ENCODE measurements at places on chromosomes 3 and 15.

- DNase-seq: peak; percentile 68
Measured at GRCh38 chr3:147191795-147192385, 214.5 kb downstream of the ZIC4 start.

GRCh38 chr3:148816981-148817525 is 10.6 kb upstream of the CPB1 start:
- no peak for DNase-seq

DNA sequence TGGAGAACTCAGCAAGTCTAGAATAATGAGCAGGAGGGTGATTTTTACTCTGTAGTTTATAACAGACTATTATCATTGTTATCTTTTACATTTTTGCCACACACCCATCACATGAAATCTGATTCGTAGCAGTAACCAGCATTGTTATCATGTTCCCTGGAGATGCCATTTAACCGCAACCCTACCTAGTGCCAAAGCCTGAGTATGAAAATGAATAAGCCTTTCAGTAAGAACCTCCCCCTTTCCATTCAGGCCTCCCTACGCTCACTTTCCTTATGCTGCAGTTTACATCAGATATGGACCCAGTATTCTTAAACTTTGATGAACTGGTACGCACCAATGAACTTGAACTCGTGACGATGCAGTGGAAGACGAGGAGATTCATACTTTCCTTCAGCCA is 158.7 kb upstream of the SPRED1 start:
- DNase-seq: no peak

DNA sequence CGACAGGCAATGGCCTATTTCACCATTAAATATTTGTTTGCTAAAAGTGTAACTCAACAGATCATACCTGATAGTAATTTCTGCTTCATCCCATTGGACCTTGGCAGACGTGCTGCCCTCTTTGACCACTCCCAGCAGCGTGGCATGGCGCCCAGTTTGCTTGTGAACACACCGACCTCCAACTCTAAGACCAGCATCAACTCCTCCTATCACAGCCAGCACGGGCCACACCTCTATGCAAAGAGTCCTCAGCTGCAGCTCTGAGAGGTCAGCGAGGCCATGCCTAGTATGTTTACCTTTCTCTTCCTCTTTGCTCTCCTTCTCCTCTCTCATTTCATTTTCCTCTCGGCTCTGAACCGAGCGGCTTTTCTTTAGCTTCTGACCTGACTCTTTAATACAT is 80.6 kb downstream of the FBXL22 start:
- no peak for DNase-seq

DNA sequence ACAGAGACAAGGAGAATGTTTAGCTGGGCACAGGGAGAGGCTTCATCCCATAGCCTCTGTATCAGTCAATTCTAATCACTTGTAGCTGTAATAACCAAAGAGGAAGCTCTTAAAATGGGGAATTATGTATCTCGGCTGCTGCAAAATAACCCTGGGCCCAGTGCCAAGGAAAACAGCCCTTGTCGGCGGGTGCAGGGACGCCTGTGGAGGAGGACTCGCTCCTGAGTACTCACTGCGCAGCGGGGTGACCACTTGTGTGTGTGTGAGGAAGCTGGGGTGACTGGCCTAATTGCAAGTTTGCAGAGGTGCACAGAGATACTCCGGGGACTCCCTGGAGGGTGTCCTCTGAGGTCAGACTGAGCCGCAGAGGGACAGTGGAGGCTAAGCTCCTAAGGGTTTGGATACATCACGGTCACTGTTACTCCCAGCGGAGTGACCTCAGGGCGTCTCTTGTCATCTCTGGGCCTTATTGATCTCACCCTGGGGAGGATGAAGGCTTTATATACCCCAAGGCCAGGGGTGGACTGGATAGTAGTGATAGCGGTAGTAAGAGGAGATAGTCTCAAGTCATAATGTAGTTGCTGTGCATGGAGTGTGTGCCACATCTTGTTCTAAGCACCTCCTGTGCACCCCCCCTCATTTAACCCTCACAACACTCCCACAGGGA is 37.2 kb downstream of the SLC6A6 start:
- DNase-seq: peak; percentile 44

DNA sequence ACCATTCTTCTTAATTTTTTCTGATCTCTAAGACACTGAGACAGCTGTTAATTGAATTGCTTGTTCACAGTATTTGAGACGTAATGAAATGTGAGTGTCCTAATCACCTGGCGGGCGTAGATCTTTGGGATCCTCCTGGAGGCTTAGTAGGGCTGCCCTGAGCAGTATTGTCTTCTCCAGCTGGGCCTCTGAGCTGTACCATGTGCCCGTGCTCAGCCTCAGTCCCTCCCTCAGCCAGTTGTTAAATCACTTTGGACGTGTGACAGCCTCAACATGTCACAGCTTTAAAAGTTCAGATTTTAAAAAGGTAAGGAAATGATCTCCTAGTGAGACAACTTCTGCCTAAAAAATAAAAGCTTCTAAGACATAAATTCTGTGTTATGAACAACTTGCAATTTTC is 35.5 kb downstream of the IGF1R start:
- no peak for DNase-seq

GRCh38 chr15:50549326-50549725 is 2.9 kb upstream of the USP50 start:
- no peak for DNase-seq

- no peak for DNase-seq
Measured at GRCh38 chr3:116444819-116445310, 422 bp downstream of the LSAMP start.

DNA sequence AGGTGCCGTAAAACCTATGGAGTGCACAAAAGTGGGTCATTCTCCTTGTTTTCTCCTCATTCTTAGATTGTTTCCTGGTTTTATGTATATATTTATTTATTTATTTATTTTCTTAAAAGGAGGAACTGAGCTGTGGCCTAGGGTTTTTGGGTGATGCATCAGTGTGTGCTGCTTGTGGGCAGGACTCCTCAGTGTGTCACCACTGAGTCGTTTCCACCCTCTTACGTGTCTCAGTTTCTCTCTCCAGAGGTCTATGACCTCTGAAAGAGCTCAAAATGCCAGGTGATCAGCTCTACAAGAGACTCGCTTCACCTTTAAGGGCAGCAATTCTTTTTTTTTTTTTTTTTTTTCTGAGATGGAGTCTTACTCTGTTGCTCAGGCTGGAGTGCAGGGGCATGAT is 72.9 kb downstream of the CD200 start:
- DNase-seq: no peak

- DNase-seq: no peak
Measured at GRCh38 chr3:27335571-27335970, 33.6 kb downstream of the NEK10 start.

DNA sequence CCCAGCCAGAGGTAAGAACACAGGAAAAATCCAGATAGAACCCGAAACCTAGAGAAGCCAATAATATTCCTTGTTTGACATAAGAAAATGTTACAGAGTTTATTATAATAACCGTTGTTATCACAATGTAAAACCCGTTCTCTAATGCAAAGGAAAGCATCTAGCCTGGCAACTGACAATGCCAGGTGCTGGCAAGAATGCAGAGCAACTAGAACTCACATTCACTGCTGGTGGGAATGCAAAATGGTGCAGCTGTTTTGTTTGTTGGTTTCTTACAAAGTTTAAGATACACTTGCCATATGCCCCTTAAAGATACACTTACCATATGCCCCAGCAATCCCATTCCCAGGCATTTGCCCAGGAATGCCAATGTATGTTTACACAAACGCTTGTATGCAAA is 23.4 kb downstream of the VPS39 start:
- no peak for DNase-seq

DNA sequence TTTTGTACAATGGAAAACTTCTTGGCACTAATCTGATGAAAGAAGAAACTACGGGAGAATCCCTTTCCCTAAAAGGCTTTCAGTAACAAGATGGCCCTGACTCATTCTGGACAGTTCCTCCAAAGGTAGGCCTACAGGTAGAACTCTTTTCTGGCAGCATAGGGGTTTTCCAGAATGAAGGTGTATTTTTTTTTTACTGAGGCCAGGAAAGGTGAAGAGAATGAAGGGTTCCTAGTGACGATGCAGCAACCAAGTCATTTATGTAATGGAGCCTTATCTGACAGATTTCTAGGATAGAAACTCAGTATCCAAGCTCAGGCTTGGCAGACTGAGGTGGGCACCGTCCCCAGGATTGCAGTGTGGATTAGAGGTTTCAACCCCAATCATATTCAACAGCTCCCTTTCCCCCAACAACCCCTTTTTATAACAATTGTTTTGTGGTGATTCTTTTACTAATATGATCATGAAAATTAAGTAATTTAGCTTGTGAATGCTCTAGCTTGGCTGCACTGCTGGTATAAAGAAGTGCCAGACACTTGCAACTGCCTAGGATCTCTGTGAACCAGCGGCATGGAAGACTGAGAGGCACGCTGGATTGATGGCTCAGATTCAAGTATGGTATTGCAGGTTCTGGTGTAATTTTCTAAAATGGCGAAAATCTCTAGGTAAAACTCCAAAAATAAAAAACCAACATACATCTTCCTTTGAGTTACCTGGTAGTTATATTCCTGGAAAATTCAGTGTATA is 8.7 kb upstream of the TRIM69 start:
- DNase-seq: no peak

- no peak for DNase-seq
Measured at GRCh38 chr15:31080591-31081014, 20.9 kb downstream of the TRPM1 start.

- no peak for DNase-seq
Measured at GRCh38 chr3:21484828-21485144, 266.2 kb downstream of the ZNF385D start.

- no peak for DNase-seq
Measured at GRCh38 chr15:68653031-68653635, 74.3 kb downstream of the CORO2B start.

GRCh38 chr15:46946953-46947352 is 770.4 kb upstream of the SEMA6D start:
- DNase-seq: no peak

GRCh38 chr3:79361748-79362378 is 405.9 kb downstream of the ROBO1 start:
- DNase-seq: peak; percentile 41

DNA sequence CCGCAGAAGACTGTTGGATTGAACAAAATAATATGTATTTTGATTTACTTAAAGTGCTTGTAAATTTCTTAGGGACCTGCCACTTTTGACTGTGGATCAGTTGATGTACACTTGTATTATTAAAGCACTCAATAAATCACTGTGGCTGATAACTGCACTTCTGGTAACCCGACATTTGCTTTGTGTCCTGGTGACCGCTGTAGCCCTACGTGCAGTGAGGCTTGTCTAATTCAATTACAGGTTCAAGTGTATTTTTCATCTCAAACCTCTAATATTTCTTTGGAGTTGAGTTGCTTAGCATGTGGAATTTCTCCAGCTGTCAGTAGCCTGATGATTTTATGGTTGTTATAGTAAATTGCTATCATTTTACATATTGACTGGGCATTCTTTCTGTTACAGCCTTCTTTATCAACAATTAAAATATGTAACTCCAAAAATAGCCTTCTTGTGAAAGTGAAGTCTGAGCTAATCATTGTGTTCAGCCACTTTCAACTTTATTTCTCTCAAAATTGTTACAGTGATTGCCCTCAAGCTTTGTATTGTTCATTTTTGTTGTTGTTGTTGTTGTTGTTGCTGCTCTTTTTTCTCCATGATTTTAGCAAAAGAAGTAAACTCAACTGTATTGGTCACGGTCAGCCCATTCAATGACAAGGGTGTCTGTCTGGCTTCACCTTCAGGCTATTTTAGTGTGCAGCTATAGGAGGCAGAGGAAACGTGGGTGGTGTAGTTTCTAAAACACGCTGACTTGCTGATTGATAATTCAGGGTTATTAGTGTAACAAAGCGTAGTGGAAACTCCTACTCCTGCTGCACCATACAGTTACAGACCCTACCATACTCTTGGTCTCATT is 215.1 kb upstream of the UBE2E1 start:
- DNase-seq: no peak

GRCh38 chr3:25533399-25533798 is 105.3 kb downstream of the RARB start:
- no peak for DNase-seq

DNA sequence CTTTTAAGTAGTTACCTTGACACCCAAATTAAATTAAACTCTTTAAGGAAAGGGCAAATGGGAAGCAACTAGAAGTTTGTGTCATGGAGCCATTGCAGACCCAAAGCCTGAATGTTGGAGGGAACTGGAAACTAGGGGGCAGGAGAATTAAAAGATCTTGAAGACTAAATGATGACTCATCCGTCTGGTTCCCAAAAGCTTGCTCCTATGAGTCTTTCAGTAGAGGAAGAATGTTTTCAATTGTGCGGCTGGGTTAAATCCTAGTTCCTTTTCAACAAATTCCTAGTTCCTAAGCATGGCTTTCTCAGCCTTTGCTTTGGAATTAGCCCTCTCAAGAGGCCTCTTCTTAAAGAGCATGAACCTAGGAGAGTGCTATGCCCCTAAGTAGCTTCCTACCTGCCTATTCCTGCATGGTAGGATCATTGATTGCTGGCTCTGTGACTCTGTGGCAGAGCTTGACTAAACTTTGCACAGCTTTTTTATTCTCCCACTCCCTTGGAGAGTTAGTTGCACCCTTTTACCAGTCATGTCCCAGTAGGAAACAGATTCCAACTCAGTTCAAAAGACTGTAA is 17.7 kb downstream of the CLEC3B start:
- peak; percentile 76 for DNase-seq

- DNase-seq: no peak
Measured at GRCh38 chr3:62566022-62566557, 192.7 kb upstream of the FEZF2 start.

DNA sequence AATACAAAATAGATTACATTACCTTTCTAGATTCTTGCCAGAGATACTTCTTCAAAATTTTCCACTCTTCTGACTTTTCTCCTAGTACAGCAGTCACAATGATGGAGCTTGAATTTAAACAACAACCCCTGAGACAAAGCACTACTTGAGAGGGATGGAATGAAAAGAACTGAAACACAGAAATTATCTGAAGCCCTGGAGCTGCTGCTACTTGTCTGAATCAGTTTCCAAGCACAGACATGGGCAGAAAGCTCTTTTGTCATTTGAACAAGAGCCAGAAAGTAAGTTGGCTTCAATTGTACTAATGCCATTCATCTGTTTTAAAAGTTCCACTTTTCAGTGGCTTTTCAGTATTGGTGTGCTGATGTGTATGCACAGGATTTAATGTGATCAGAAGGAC is 718.5 kb upstream of the ARPP21 start:
- no peak for DNase-seq

- DNase-seq: no peak
Measured at GRCh38 chr15:75163150-75163564, 38.5 kb upstream of the C15orf39 start.

DNA sequence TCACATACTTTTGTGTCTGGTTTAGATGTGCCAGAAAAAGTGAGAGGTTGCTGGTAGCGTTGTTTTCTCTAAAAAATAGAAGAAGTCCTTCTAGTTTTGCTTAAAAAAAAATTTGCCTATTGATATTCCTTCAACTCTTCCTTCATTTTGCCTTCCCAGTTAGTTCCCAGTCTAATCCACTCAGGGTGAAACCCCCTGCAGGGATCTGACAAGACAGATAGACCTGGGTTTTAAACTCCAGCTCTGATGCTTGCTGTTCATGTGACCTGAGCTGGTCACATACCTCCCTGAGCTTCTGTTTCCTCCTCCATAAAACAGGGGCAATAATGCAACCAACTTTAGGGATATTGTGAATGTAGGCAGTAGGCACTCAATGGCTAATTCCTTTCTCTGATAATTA is 18.6 kb upstream of the KCTD6 start:
- no peak for DNase-seq

- no peak for DNase-seq
Measured at GRCh38 chr3:71598292-71598691, 14.8 kb upstream of the FOXP1 start.

- DNase-seq: no peak
Measured at GRCh38 chr3:59759298-59760031, 709.6 kb upstream of the CFAP20DC start.

GRCh38 chr3:59115364-59116232 is 65.8 kb upstream of the CFAP20DC start:
- no peak for DNase-seq
